ENCODE measurements at places on chromosomes 1 and 21. TPM values are rescaled to one million over a fixed set of nuclear protein-coding genes. Genes with fewer than 3 reads are reported as not detected.

Gene DNM3
- total RNA-seq = 0.83 TPM

Gene TNFRSF25
- total RNA-seq = 1.3 TPM

Gene TMEM125
- total RNA-seq = under 0.01 TPM

- H3K36me3 ChIP-seq = no peaks in the 10 kb centered on the region
- H3K27ac ChIP-seq = peak within 1 kb of the TSS; percentile 48
- peak; percentile 72 for DNase-seq
- no peaks in the 10 kb centered on the region for H3K27me3 ChIP-seq
Measured at GRCh38 chr1:212432661-212433576, at the start of gene NENF. TSS of gene NENF (plus strand) at chr1:212432920. CDS start at chr1:212432944, 24 bp downstream.

DNA sequence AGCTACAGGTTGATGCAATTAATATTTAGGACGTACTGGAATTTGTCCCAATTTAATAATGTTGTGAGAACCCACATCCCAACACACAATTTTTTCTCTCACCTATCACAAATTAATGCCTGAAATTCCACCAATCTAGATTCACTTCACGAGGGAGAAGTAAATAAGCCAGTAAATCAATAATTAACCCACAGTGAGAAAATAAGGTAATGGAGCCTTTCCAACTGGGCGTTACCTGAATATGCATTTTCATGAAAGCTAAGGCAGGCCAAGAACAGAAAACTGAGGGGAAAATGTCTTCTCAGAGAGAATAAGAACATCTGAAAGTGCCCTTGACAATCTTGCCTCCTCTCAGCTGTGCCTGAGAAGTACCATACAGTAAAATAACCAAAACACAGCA lies 240.8 kb upstream of the NR5A2 start:
- no peaks in the 10 kb centered on the region for H3K36me3 ChIP-seq
- peaks cover 2% of the 10 kb centered on the region for H3K4me1 ChIP-seq
- no peak overlapping the region for H3K4me3 ChIP-seq
- DNase-seq = no peak

DNA sequence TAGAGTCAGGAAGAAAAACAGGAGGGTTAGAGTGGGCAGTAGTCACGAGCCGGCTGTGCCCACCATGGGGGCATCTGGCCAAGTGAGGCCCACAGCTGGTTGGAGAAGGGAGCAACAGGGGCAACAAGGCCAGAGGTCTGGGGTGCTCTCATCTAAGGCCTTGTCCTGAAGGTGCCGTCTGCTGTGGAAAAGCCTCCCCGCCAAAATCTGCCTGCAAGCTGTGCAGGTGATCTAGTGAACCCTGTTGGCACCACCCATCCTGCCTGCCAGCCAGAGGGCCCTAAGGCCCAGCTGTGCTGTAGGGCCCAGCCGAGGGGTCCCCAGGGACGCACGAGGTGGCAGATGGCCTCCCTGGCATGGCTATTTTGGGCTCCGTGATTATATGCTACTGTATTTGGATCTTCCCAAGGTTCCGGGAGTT lies 51.3 kb downstream of the LGR6 start:
- H3K36me3 ChIP-seq = no peaks in the 10 kb centered on the region
- DNase-seq = no peak
- no peaks in the 10 kb centered on the region for H3K4me1 ChIP-seq
- no peak overlapping the region for H3K4me3 ChIP-seq
- H3K27me3 ChIP-seq = peaks cover 68% of the 10 kb centered on the region
- no peak overlapping the region for H3K27ac ChIP-seq

DNA sequence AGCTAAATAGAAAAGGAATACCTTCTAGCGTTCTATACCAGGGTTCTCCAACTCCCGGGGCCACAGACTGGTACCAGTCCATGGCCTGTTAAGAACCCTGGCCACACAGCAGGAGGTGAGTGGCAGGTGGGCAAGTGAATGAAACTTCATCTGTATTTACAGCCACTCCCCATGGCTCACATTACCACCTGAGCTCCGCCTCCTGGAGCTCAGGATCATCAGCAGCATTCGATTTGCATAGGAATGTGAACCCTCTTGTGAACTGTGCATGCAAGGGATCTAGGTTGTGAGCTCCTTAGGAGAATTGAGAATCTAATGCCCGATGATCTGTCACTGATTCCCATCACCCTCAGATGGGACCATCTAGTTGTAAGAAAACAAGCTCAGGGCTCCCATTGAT lies 107.3 kb downstream of the KAZN start:
- H3K27me3 ChIP-seq = no peaks in the 10 kb centered on the region
- H3K4me1 ChIP-seq = no peaks in the 10 kb centered on the region
- no peak overlapping the region for H3K4me3 ChIP-seq
- H3K36me3 ChIP-seq = no peaks in the 10 kb centered on the region
- H3K27ac ChIP-seq = no peak overlapping the region
- no peak for DNase-seq

- H3K4me3 ChIP-seq = no peak overlapping the region
- no peaks in the 10 kb centered on the region for H3K27me3 ChIP-seq
- H3K4me1 ChIP-seq = peaks cover 14% of the 10 kb centered on the region
Measured at GRCh38 chr1:218660678-218661053, 315.5 kb downstream of the TGFB2 start.

GRCh38 chr1:96473791-96474434 lies 247.7 kb upstream of the PTBP2 start:
- peak; percentile 79 for DNase-seq
- H3K4me3 ChIP-seq = no peak overlapping the region
- no peaks in the 10 kb centered on the region for H3K36me3 ChIP-seq
- no peak overlapping the region for H3K27ac ChIP-seq
- H3K4me1 ChIP-seq = no peaks in the 10 kb centered on the region

DNA sequence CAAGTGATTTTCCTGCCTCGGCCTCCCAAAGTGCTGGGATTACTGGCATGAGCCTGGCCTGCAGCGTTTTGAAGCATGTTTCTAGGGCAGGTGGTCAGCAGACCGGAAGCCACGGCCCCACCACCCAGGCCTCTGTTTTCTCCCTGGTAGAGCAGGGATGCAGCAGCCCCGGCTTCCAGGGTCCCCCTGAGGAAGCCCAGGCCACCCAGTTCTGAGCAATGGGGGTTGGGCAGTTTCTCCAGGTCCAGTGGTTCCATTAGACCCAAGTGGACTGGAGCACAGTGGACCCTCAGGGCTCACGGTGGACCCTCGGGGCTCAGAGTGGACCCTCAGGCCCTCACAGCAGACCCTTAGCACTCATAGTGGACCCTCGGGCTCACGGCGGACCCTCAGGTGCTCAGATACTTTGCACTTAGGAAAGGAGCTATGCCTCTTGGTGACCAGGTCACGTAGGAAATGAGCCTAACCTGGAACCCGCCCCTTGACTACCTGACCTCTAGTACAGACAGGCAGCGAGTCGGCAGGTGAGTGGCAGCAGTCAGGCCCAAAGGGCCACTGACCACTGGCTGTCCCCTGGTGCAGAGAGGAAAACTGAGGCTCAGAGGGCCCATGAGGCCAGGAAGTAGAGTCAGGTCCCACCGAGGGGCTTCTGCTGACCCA lies 4.6 kb upstream of the FNDC10 start:
- peaks cover 3% of the 10 kb centered on the region for H3K4me1 ChIP-seq
- no peak overlapping the region for H3K27ac ChIP-seq
- DNase-seq = no peak

Measured in IMR-90 (cell line).